Effector CD4-positive, alpha-beta T cell (primary cell): ENCODE measurements at places on chromosomes 13 and 19.
A peak's percentile ranks its signal among the peaks of the same experiment; 100 is the strongest.

DNA sequence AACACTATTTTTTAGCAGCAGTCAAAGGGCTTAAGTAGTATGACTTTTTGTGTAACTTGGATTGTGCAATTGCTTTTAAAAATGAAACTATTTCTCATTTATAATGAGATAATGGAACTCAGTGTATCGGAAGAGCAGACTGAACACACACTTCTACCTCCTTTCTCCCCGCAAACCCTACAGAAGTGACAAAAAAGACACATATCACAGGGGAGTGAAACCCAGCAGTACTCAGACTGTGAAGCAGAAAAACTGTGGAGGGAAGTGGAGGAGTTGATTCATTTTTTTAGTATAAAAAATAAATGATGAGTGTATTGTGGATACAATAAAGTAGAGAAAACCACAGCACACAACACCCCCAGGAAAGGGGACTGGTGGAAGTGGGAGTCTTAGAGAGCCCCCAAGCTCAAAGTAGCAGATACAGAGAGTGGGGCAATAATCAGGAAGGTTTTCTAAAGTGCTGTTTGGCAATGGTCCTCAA lies 9.7 kb downstream of the LPAR6 start:
- no peak for DNase-seq

GRCh38 chr19:4090356-4091220 lies 23.9 kb upstream of the ZBTB7A start:
- no peak for DNase-seq

- DNase-seq = no peak
Measured at GRCh38 chr13:114179087-114179658, at the start of gene CFAP97D2. CFAP97D2 (plus strand) TSS chr13:114179257; CDS start chr13:114179331, 74 bp downstream.

GRCh38 chr13:110907951-110908898 lies 6.6 kb downstream of the ANKRD10 start:
- DNase-seq = no peak

DNA sequence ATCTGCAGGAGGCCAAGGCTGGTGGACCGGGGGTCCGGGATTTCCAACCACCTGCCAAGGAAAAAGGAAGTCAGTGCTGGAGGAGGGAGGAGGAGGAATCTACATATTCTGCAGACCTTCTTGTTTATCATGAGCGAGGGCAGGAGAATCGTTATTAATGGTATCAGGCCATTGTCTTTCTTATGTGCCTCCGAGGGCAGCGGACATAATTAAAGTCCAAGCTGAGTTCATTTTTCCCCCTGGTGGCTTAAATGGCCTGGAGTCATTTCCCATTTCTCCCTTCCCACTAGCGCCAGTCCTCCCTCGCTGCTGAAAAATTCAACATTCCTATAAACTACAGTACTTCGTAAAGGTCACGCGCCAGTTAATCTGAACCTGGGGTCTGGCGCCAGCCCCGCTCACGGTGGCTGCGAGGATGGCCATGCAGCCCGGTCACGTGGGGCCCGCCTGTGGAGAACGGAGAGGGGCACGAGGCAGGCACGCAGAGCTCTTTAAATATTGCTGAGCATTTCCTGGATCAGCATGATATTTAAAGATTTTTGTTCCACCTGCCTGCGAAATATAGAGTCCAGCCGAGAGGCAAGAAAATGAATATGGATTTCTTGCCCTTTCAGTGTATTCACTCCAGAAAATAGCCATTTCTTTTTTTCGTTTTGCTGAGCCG lies 85.2 kb upstream of the PCDH8 start:
- no peak for DNase-seq

DNA sequence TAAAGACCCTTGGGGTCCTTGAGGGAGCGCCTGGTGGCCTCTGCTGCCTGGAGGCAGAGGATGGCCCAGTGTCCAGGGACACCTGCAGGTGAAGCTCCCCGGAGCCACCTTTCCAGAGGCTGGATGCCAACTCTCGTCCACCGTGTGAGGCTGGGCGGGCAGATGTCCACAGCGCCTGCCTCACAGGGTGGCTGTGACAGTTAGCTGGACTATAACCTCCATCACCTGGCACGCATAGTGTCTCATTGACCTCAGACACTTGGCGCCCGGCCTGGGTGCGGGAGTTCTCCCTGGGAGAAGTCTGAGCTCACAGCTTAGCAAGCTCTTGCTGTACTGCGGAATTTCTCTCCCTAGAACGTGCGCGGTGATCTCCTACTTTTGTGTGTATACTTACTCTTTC lies 9.8 kb downstream of the BICRA start:
- DNase-seq = no peak

DNA sequence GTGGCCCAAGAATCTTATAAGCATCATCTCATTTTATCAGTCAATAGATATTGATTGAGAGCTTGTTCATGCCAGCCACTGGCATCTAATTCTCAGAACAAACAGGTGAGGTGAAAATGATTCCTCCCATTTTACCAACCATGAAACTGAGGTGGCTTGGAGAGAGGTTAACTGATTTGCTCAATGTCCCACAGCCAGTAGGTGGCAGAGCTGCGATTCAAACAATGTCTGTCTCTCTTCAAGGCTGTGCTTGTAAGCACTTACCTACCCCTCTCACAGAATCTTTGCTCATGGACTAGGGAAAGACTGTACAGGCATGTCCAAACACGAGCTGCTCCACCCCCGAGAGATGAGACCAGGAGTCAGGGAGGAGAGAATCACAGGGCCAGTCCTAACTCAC lies 21.5 kb upstream of the GSX1 start:
- DNase-seq = no peak

DNA sequence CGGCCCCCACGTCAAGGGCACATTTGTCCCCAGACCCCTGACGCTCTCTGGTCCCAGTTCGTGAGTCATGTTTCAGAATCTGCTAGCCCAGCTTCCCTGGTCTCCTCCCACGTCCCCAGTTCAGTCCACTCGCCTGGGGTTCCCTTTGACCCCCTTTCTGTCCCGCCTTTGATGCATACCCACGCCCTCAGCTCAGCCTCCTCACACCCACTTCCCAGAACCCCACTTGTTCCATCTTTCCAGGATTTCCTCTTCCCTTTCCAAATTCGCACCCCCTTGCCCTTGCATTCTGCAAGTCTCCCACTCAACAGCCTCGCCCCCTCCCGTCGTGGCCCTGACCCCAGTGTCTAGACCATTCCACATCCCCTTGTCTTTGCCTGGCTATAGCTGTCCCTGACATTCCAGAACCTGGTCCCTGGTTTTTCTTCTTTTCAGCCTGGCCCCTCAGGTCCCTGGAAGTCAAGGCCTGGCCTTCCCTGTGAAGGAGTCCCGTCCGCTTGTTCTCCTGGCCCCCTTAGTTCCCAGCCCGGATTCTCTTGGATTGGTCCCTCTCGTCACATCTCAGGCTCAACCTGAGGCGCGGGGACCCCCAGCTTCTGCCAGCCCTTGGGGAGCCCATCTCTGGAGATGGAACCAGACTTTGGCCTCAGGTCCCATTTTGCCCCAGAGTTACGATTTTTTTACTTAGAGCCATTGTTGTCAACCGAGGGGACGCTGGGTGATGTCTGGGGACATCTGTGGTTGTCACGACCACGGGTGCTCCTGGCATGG lies 1.3 kb downstream of the NCLN start:
- DNase-seq = no peak

DNA sequence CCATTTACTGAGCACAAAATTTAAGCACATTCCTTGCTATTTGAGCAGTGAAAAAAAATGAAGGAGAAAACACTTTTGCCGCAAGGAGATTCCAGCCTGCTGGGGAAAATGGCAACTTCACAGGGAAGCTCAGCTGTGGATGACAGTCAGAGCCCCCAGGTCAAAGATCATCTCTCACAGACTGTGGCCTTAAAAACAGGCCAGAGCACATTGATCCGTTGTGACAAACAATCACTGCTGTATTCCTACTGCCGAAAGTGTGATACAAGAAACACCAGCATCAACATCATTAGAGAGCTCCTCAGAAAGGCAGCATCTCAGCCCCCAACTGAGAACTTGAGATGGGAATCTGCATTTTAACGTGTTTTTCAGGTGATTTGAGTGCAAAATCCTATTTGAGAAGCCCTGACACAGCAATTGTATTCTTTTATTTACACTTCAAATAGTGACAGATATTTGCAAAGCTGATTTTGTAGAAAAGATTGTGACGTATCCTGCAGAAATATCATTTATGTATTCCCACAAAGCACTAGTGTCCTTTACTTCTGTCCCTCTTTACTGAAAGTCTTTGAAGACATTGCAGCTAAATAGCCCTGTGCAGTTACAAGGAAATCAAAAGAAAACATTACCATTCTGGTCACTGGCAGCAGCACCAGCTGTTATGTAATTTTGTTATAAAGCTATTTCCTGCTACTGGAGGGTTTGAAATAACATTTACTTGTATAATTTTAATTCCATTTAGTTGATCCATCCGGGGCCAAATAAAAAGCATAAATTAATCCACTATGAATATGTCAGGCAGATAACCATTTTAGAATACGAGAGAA lies 652.0 kb downstream of the LIG4 start:
- DNase-seq = no peak

- DNase-seq = no peak
Measured at GRCh38 chr13:50396001-50396400, 380.8 kb downstream of the KCNRG start.

GRCh38 chr13:46475541-46475991 lies 77.4 kb upstream of the LRCH1 start:
- no peak for DNase-seq

DNA sequence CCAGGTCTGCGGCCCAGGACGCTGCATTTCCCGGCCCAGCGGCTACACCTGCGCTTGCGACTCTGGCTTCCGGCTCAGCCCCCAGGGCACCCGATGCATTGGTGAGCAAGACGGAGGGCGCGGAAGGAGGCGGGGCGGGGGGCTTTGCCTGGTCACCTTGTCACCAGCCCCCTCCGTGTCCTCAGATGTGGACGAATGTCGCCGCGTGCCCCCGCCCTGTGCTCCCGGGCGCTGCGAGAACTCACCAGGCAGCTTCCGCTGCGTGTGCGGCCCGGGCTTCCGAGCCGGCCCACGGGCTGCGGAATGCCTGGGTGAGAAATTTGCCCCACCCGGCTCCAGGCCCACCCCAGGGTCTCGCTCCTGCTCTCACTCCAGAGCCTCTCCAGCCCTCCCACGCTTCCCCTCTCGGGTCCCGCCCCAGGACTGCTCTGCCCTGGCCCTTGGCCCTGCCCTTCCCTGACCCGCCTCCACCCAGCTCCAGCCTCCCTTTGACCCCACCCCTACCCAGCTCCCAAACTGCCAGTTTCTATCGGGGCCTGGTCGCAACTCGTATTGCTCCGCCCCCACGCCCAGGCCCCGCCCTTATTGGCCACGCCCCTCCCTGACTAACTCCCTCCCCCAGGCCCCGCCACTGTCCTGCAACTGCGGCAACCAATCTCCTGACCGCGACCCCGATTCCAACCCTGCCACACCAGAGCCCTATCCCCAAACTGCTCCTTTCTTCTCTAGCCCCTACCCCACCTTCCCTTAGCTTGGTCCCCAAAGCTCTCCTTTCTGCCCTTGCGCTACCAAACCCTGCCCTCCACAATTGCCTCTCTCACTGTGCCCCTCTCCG lies 8.6 kb downstream of the LTBP4 start:
- DNase-seq = peak; percentile 74

- no peak for DNase-seq
Measured at GRCh38 chr19:49436381-49437017, 4.8 kb downstream of the SLC17A7 start.

DNA sequence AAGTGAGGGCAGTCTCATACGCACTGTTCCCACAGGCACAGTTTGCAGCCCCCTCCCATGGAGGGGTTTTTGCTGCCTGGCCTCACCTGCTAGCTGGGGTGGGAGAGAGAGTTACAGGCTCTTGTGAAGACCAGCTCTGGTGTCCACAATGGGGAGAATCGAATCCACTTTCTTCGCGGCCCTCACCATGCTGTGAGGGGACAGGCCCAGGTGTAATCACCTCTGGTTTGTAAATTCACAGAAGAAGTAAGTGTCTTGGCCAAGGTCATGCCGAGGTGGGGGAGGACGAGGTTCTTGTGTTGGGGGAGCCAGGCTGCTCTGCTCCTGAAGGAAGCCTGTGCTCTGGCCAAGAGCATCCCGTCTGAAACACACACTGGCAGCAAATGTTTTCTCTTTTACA lies 39.5 kb downstream of the TEX29 start:
- DNase-seq = no peak

DNA sequence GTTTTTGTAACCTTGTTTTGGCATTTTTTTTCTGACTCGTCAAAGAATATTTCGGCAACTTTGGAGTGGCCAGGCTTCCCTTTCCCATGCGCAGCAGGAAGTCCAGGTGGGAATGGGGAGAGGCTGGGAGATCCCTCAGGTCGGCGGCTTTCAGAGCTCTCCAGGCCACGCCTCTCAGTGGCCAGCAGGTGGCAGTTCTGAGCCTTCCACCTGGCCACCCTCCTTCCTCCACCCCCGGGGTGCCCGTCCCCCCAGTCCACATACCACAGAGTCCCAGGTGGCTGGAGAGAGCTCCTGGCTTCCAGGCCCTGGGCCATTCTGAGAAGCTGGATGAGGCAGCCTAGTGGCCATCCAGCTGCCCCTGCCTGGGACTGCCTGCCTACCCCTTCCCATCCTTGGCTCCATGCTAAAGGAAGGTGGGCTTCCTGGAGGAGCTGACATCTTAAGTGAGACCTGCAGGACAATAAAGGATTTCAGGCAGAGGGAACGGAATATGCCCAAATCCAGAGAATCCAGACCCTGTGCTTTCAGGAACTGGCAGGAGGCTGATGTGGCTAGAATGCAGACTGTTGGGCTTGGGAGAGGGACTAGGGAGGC lies 46.3 kb downstream of the CCNE1 start:
- peak; percentile 15 for DNase-seq

DNA sequence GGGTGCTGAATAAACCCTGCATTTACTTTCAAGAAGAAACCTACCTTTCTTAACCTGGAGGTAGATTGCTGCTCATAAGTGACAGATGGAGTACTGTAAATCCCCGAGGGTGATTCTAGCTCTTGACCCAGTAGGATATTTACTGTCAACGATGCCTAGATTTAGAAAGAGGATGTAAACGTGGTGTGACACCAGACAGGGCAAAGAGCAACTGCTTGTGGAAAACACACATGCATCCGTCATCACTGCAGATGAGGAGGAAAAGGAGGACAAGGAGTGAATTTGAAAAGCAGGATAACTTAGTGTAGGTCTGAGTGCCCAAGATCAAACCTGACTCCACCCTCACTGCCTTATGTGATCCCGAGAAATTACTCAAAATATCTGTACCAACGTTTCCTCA lies 9.8 kb upstream of the CLN5 start:
- DNase-seq = no peak

- DNase-seq = peak; percentile 17
Measured at GRCh38 chr19:14530005-14530348, 583 bp downstream of the TECR start.

GRCh38 chr13:35160896-35161295 lies 218.8 kb downstream of the NBEA start:
- DNase-seq = no peak
